ENCODE measurements at places on chromosomes 2 and 18.

GRCh38 chr18:57002627-57003026 is 144.3 kb upstream of the BOD1L2 start:
- no peak for DNase-seq

GRCh38 chr2:59021786-59022185 is 780.7 kb upstream of the FANCL start:
- DNase-seq, result no peak

- DNase-seq, result no peak
Measured at GRCh38 chr2:105904938-105905337, 160.2 kb downstream of the NCK2 start.

GRCh38 chr18:34775461-34775860 is 65.4 kb downstream of the DTNA start:
- DNase-seq, result no peak

DNA sequence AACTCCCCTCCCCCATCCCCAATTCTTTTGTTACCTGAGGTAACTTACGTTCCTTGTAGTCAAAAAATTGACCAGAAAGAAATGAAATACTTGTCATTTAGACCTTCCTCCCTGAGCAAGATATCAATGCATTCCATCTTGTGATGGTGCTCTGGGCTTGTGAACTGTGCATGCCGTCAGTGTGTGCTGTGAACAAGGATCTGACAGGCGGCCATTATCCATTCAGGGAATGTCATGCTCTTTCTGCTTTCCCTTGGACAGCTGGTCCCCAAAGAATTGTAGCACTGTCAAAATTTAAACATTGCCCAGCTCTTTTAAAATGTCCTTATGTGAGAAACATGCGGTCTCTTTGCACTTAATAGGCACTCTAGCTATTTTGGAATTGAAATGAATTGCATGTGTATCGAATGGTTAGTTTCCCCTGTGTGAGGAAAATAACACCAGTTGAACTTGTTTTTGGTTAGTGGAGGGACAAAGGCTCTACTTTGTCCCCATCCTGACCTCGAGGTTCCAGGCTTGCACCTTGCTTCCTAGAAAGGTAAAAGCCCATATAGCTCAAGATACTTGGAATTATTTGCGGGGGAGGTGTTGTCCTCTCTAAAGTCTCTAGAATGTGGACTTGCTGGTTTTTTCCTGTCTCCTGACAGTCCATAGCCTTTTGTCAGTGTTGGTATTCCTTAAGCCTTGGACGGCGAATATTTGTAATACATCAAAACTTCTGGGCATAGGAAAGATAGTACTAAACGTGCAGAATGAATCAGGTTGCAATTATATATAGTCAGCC is 350.9 kb downstream of the NUP35 start:
- no peak for DNase-seq

DNA sequence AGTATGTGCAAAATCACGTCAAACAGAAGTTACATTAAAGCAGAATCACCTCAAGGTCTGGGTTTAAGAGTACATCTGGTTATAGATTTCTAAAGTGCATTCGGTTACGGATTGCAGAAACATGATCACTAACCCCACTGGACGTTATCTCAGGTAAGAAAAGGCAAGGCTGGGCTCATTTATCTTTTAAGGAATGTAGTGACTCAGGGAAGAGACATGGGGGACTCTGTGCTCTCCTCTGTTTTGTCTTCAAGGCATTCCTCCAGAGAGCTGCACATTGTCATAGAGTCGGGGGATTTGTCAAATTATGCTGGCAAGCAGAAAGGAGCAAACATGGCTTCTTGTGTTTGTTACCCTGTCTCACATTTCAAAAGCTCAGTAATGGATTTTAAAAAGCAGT is 14.3 kb downstream of the WDSUB1 start:
- DNase-seq, result no peak

- DNase-seq, result peak; percentile 84
Measured at GRCh38 chr2:162974771-162975170, 136.2 kb upstream of the KCNH7 start.

DNA sequence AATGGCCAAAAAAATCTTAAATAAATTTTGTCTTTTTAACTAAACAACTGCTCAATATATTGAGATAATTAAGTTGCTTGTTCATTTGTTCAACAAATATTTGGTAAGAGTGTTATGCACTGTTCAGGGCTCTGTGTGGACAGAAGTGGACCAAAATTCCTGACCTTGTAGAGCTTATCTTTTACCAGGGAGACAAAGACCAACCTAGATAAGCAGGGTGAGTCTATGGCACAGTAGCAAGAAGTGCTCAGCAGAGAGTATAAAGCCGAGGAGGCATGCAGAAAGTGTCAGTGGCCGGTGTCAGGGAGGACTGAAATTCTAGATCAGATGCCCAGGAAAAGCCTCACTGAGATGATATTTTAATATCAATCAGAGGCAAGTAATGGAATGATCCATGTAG is 2.6 kb downstream of the RAB27B start:
- DNase-seq, result no peak

GRCh38 chr2:170227951-170228350 is 50.0 kb downstream of the MYO3B start:
- DNase-seq, result no peak

DNA sequence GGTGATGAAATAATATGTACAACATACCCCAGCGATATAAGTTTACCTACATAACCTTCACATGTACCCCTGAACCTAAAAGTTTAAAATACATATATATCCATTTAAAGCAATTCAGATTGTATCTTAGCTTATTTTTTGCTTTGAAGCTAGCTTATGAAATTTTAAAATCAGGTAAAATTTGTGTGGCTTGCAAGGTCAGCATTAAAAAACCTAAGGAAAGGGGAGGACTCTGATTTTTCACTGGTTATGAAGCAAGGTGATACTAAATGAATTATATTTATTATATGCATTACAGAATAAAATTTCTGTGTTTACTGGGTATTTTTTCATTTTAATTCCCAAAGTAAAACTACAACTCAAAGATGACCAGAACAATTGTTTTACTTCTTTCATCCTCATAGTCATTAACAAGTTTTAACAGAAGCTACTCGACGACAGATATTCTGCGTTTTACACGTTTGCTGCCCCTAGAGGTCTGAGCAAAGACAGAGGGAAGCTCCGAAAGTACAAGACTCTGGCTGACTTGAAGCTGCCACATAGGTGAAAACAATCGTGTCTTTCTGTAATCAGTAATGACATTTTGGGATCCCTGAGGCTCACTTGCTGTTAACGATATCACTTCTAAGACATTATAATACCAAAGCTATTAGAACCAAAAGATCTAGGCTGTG is 17.1 kb downstream of the PKP4 start:
- no peak for DNase-seq

DNA sequence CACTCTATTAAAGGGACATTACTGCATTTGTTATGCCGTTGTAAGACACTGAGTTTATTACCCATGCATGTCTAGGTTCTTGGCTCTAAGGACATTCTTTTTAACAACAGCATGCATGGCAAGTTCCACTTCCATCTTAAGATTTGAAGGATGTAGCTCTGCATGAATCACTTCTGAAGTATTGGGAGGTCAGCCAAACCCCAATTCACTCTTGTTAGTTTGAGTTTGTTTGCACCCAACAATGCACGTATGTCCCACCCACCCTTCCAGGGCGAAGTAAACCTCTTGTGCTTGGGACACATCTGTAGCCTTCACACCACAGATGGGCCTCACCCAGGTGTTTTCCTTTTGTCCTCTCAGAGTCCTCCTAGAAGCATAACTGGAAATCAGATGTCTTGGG is 5.6 kb upstream of the LAMA3 start:
- no peak for DNase-seq

DNA sequence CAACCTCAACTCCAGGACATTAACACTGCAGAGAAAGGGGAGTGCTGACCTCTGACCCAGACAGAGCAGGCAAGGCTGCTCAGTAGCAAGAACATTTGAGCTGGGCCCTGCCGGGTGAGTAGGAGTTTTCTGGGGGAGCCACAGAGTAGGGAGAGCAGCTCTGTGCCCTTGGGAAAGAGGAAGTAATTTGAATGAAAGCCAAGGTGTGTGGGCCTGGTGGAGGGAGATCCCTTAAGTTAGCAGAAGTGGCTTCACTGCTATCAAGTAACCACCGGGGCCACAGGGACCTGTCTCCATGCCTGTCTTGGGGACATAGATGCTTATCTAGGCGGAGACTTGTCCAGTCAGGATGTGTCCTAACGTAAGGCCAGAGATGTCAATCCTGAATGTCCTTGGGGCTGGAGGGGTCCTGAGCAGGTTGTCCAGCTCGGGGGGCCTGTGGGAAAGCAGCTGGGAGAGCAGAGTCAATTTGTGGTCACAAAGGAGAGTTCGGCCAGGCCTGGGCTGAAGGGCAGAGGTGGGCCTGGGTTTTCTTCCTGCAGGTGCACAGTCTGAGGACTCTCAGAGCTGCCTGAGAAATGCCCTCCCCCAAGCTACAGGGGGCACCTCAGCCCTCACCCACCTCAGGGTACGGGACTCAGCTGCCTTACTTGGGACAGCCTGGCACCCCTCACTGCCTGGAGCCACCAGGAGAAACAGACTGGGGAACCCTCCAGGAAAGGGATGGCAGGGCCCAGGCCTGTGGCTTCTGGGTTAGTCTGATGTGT is 15.0 kb upstream of the OTOF start:
- DNase-seq, result no peak
